ENCODE measurements at places on chromosomes 7 and 10.
A peak's percentile ranks its signal among the peaks of the same experiment; 100 is the strongest.

DNA sequence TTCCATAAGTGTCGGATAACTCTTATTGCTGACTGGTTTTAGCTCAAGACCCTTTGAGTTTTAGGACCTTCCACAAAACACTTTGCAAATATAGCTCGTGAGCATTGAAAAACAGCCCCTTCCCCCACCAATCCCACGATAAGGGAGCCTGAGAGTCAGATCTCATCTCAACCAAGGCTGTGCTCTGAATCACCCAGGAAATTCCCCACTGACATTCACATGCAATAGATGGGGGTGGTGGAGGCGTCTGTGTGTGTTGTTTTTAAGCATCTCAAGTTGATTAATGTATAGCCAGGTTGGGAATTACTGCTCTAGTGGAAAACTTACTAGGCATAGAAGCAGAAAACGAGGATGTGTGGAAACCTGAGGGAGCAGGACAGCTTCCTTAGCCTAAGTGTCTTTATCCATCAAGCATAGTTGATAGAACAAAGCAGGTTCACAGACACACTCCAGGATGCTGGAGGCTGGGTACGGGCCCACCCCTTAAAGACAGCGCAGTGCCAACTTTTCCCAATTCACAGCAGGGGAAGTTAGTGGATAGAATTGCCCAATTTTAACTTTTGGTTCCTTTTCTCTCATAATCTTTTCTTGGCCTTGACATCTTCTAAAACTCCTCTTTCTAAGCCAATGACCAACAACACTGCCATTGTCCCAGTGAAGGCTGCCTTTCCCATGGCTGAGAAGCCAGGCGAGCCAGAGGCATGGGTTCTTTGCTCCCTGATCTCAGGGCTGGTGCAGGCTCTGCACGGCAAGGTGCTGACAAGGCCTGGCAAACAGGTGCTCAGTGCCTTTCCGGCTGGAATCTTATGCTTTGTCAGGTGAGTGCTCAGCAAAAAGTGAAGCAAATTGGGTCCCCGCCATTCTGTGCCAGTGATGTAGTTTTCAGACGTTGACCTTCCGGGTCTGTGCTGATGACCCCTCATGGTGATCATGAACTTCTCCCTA, 98.5 kb upstream of the INSIG1 start:
- peak; percentile 83 for DNase-seq

DNA sequence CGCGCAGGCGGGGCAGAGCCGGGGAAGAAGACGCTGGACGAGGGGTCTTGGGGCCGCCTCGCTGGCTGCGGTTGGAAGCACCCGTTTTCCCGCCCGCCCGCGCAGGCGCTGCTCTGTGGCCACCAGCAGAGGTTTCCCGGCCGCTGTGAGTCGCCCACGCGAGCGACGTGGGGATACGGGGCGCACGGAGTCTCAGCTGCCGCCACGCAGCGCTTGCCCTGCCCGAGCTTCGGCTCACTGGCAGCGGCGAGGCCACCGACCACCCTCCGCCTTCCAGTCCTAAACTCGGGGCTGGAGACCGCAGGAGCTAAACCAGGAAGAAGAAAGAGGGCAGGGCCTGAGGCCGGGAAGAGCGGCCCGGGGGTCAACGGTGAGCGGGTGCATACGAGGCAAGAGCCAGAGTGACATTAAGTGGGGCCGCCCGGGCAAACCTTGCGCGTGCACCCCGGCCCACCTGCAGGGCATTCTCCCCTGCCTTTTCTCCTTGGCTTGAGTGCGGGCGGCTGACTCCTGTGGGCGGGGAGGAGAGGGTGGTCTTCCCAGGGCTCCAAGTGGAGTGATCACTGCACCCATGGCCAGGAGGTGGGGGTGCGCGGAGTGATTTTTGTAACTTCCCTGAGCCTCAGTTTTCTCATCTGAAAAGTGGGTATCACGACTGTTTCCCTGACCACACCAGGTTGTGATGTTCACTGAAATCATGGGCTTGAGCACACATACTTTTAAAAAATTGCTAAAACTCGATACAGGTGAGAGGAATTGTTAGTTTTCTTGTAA, 7.1 kb upstream of the EMX2 start:
- no peak for DNase-seq

GRCh38 chr10:70619271-70620019, 16.9 kb upstream of the PRF1 start:
- peak; percentile 51 for DNase-seq

GRCh38 chr7:107581387-107582013, 1.5 kb downstream of the BCAP29 start:
- DNase-seq: no peak

Measured in fibroblast of skin of scalp (primary cell).